Adrenal gland (tissue), 19 donors: ENCODE measurements at places on chromosomes 7 and 10. TPM values are rescaled to one million over a fixed set of nuclear protein-coding genes. Genes with fewer than 3 reads are reported as not detected.

The PNLIPRP1 gene
- not detected for total RNA-seq

The KCNIP2 gene
- total RNA-seq: 6.9 TPM

The SCART1 gene
- 1.7 TPM for total RNA-seq

The TUBAL3 gene
- not detected for total RNA-seq

The IGF2BP3 gene
- not detected for total RNA-seq

The ICA1 gene
- not detected for total RNA-seq

The HMX2 gene
- not detected for total RNA-seq

The CTNNA3 gene
- 0.25 TPM for total RNA-seq

The UPK3B gene
- 2.6 TPM for total RNA-seq

The SMARCD3 gene
- 90.5 TPM for total RNA-seq

The TMEM60 gene
- total RNA-seq: 30.6 TPM
